ENCODE measurements at places on chromosomes 1 and 21.

GRCh38 chr1:108715932-108716331, 3.2 kb downstream of the FNDC7 start:
- DNase-seq: no peak

DNA sequence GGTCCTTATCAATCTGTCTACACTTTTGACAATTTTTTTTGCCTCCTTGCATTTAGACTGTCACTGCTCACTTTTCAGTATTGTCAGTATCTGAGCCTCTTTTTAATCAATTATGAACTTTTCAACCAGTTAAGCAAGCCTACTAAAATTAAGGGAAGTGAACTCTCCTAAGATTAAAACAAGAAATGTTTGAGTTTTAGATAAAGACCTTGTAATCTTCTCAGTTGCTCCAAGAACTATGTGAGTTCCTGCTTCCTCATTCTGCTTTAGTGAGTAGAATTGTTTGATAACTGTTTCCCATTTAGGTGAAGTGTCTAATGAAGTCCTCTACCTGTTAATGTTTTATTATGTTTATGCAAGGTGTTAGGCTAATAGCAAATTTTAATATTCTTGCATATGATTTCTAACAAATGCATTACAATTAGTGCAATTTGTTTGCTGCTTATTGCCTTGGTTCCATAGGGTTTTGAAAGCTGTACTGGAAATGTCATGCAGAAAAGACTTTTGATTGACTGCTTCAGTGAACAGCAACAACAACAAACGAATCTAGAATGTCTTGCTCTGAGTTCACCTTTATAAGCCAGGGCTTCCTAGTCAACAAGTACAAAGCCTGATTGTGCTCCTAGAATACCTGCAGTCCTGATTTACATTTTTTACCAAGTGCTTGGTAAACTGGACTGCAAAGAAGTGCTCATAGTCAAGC, 40.9 kb downstream of the PLA2G4A start:
- no peak for DNase-seq

DNA sequence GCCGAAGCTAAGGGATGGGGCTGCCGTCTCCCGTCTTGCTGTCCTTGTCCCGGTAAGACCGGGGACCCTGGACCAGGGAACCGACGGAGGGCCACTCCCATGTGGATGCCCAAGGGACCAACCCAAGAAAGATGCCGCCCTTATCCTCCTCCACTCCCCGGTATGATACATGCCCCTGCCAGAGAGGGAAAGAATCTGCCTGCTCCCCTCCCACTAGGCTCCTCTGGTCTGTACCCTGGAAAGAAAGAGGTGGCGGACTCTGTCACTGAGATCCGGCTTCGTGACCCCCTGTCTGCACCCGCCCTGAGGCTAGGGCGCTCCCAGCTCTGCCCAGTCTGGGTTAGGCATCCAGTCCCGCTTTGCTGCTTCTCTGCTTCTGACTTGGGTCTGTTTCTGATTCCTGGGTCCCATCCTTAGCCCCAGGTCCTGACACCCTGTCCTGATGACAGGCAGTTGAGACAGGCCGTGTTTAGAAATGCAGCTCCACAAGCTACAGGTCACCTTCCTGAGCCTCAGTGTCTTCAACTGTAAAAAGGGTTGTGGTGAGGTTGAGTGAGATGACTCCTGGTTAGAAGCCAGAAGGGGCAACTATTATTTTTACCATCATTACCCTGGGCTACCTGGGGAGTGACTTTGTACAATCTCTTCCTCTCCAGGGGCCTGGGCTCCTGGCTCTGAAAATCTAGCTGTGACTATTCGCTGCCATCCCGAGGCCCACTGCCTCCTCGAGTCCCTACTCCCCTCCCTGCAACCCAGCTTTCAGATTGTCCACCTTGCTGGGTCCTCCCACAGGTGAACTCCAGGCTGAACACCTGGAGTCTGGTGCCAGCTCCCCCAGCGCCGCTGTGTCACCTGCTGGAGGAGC, 3.7 kb downstream of the MATN1 start:
- DNase-seq: peak; percentile 87

DNA sequence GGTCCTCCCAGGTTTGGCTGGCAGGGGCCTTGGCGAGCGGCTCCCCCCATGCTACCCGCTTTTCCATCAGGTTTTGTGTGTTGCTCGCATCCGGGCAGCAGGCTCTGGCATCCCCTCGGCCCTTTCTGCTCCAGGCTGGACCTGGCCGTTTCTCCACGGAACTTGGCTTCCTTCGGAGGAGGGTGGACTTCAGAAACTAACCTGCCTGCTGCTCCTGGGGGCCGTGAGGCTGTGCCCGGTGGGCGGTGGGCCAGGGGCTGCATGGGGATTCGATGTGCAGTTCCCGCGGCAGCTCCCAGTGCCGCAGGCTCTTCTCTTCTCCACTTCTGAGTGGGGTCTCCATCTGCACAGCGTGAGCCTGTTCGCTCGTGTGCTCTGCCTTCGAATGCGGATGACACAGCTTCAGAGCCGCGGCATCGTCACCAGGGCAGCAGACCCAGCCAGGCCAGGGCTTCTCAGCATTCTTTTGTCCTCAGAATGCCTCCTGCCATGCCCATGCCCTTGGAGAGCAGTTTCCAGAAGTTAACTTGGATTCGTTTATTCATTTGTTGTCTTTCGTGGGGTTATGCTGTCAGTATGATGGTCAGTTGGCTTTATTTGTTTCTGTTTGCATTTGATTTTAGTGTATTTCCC, 36.4 kb downstream of the PRKCZ start:
- DNase-seq: no peak

DNA sequence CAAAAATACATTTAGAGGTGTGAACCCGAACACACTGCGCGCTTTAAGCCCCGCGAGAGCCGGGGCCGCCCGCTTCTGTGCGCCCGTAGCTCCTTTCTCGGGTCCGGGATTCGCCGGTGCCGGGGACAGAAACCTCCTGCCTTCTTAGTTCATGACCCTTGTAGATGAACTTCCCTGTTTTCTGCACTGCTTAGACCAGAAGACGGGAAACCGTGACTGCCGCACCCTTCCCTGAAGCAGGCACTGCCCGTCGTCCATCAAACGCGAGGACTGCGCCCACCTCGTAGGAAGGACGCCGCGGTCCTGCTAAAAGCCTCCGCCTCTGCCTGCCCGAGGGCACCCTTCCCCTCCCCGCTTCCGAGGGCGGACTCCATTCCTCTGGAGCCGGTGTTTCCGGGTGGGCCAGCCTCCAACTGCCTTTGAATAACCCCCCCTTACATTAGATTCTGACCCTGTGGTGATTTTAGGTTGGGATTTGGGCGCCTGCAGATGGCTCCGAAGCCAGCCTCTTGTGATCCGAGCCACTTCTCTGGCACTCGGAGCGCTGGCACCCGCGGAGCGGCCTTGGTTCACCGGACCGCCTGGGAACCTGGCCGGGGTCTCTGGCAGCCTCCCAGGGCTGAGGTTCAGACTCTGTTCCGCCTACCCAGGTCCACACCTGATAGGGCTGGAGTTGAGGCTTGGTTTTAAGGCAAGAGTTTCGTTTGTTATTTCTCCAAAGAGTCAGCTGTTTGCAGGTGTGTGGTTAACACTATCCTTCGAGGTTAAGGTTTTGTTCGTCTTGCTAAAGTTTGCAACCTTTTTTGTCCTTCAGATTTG, 1.2 kb upstream of the PTTG1IP start:
- DNase-seq: peak; percentile 9

DNA sequence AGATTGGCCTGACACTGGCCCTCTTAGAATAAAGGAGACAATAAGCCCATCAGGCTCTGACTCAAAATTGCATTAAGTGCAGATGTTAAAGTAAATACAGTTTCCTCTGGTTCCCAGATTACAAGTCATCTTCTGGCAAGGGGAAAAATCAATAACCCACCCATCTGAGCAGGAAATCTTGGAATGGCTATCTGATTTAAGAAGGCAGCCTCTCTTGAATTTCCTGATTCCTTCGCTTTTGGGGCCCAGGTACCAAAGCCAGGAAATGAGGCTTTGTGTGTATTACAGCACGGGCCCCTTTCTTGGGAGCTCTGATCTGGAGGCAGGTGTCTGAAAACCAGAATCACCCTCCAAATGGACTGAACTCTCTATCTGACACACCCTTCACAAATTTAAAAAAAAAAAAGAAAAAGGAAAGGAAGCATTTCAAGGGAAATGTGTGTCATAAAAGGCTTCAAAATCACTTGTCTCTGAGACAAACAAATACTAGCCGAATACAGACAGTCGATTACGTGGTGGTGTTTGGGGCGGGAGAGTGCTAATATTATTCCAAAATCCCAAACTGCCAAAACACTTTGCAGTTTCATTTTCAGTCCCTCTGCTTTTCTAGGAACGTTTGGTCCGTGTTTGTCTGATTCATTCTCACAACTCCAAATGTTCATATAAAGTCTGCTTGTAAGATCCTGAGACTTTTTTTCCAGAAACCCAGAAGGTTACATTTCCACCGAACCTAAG, 240.9 kb upstream of the CAMK1G start:
- no peak for DNase-seq

DNA sequence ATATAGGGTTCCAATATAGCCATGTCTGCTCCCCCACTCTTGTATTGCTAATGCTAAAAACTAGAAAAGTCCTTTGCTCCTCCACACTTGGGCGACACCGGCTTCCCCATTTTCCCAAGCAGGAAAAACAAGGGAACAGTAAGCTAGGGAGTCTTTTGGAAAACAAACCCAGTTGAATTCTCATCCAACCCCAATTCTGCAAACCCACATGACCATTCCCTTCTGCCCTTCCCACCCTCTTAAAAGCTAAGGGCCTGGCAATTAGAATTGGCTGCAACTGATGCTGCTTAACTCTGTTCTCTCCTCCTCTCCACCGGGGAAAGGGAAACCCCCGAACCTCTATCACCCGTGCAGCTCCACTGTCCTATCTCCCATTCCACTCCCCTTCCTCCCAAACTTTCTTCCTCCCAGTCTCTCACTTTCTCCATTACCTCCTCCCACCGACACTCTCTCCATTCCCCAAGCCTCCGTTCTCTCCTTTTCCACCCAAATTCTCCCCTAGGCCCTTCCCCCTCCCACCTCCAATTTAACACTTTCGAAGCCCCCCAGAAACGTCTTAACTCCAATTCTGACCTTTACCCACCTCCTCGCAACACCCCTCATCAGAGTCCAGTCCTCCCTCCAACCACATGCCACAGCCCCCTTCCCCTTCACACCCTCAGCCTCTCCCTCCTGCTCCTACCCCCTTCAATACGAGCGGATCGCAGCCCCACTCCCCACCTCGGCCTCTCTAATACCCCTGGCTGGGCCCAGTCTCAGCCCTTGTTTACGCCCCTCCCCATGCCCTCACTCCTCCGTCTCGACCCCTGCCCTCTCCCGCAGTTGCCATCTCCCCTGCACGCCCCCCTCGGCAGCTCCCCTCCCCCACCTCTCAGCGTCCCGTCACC, 701 bp downstream of the DEDD start:
- peak; percentile 31 for DNase-seq

DNA sequence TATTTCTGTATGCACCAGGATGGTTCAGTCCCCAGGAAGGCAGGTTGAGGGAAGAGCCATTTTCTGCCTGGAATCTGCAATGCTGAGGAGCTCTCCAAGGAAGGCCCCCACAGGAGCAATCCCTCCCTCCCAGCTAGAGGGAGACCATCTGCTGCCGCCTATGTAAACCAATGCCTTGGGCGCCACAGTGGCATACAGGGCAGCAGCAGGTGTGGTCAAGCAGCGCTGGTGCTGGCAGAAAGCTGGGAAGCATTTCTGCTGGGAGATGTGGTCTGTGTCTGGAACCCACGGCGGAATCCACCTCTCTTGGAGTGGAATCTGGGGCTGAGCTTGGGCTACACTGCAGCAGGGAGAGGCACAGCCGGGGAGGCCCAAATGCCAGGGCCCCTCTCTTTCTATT, 283.3 kb downstream of the RRAGC start:
- DNase-seq: no peak

Data from G401 (cell line).